Hepatocyte (in vitro differentiated cells): ENCODE measurements at places on chromosomes 2 and 18.

- DNase-seq = no peak
Measured at GRCh38 chr2:147482111-147482895, 362.5 kb upstream of the ACVR2A start.

GRCh38 chr2:241203218-241204009 lies 14.9 kb downstream of the ANO7 start:
- DNase-seq = no peak

DNA sequence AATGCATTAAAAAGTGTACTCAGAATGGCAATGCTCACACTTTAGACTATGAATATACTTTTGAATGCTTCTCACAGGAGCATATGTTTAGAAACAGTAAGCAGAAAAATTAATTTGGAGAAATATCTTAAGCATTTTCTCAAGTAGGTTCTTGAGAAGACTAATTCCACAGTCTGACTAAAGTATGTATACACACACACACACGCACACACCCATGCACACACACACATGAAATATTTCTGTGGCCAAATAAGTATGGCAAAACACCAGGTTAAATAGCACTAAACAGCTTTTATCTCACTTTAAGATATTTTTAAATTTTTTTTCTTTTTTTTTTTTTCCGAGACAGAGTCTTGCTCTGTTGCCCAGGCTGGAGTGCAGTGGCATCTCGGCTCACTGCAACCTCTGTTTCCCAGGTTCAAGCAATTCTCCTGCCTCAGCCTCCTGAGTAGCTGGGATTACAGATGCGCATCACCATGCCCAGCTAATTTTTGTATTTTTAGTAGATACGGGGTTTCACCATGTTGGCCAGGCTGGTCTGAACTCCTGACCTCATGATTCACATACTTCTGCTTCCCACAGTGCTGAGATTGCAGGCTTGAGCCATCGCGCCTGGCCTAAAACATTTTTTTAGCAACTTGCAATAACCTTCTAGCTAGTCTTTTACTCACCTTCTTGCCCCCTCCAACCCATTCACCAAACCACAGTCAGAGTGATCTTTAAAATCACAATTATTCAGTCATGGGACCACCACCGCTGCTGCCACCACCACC lies 67.5 kb upstream of the SCG2 start:
- no peak for DNase-seq

GRCh38 chr2:181308766-181309515 lies 148.2 kb upstream of the ITGA4 start:
- DNase-seq = no peak

DNA sequence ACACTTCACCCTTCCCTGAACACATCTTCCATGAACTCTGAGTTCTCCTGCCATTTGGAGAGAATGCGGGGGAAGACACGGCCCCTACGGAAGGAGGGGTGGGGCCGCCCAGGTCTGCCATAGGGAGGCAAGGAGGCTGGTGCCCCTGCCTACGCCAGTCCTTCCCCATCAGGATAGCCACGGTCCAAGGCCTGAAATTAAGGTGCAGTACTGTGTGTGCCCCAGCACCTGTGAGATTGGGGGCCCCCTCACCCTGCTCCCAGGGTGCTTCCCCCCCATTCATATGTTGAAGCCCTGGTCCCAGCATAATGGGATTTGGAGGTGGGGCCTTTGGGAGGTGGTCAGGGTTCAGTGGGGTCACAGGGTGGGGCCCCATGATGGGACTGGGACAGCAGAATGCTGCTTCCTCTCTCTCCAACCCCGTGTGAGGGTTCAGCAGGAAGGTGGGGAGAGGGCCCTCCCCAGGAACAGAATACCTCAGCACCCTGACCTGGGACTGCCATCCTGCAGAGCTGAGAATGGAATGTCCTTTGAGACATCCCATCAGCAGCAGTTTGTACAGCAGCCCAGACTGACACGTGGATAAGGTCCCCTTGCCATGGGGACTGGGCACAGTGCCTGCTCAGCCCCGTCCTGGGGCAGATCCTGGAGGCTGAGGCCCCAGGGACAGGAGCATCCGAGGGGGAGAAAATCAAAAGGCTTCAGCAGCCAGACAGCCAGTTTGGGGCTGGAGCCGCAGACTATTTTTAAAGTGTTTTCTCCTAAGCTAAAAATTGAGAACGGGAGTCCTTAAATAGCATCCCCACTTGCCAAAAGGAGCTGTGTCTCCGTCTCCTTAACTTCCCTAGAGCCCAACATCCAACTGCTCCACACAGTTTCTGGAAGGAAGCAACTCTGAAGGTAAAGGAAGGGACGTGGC lies 105.1 kb downstream of the NDUFA10 start:
- DNase-seq = no peak

- DNase-seq = no peak
Measured at GRCh38 chr18:35968278-35968880, 4.1 kb upstream of the RMP24 start.

DNA sequence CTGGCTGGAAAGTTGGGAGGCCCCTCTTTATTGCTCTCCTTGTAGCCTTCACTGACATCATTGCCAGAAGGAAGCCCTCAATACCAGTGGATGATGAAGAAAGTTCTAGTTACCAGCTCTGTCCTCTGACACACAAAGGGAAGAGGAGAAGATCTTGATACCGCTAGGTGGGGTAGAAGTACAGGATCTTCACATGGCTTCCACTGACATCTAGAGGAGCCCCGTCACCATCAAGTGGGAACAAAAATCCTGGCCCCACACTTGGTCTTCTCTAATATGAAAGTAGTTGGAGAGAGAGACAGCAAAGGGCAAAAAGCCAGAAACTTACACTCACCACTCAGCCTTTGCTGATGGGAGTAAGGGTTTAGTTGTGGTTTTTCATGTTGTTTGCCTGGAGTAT lies 12.4 kb downstream of the XIRP2 start:
- peak; percentile 39 for DNase-seq

GRCh38 chr2:221961561-221961960 lies 337.2 kb downstream of the PAX3 start:
- DNase-seq = no peak

- DNase-seq = no peak
Measured at GRCh38 chr2:185050804-185051203, 452.5 kb downstream of the ZNF804A start.

- DNase-seq = no peak
Measured at GRCh38 chr18:60984510-60984909, 348.7 kb upstream of the CDH20 start.

DNA sequence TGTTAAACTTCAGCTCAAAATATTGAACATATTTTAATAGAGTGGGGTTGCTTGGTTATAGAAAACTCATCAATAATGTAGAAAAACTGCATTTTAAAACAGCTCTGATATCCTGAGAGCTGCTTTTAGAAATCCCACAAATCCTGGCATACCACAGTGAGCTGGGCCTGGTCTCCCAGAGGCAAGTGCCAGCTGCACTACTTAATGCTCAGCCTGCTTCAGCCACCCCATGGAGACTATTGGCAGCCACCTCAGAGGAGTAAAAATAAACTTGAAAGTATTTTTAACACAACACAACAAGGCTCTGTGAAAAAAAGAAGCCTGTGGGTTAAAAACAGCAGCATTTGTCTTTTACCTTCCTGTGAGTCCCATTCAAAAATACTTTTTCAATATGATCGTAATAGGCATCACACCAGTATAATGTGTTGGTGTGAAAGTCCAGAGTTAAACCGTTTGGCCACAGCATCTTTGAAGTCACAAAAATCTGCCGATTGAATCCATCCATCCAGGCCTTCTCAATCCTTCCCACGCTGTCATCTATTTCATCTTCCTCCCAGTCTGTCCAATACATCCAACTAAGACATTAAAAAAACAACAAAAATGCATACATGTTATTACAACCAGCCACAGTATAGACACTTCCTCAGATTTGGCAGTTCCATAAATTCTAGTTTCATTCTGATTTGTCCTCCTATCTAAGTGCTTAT lies 1115.3 kb downstream of the LRP1B start:
- no peak for DNase-seq

DNA sequence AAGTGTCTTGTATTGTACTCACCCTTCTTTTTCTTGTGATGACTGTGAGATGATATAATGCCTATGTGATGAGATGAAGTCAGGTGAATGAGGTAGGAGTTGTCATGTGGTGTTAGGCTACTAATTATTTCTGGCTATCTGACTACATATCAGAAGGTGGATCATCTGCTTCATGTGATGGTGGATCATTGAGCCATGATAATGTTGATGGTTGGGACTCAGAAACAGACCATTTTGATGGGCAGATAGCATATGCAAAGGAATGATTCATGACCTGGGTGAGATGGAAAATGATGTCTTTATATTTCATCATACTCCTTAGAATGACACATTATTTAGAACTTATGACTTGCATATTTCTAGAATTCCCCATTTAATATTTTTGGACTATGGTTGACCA lies 19.5 kb downstream of the ANKRD30B start:
- DNase-seq = no peak

- no peak for DNase-seq
Measured at GRCh38 chr2:123916531-123916930, 108.6 kb upstream of the CNTNAP5 start.

DNA sequence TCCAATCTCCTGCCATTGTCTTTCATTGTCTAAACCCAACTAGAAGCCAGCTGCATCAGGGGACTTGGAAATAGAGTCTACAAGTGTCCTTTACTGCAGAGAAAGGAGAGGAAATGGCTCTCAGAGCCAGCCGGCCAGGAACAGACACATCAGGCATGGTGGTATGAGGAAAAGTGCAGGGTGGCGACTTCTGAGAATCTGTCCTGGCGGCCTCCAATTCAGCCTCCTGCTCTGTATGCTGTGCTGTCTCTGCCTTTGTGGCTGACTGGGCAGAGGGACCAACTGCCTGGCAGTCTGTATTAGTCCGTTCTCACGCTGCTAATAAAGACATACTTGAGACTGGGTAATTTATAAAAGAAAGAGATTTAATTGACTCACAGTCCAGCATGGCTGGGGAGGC lies 36.8 kb upstream of the AQP4 start:
- DNase-seq = no peak

GRCh38 chr18:70319187-70319586 lies 30.3 kb downstream of the SOCS6 start:
- no peak for DNase-seq

- DNase-seq = no peak
Measured at GRCh38 chr2:160063879-160064612, 1.6 kb upstream of the PLA2R1 start.

DNA sequence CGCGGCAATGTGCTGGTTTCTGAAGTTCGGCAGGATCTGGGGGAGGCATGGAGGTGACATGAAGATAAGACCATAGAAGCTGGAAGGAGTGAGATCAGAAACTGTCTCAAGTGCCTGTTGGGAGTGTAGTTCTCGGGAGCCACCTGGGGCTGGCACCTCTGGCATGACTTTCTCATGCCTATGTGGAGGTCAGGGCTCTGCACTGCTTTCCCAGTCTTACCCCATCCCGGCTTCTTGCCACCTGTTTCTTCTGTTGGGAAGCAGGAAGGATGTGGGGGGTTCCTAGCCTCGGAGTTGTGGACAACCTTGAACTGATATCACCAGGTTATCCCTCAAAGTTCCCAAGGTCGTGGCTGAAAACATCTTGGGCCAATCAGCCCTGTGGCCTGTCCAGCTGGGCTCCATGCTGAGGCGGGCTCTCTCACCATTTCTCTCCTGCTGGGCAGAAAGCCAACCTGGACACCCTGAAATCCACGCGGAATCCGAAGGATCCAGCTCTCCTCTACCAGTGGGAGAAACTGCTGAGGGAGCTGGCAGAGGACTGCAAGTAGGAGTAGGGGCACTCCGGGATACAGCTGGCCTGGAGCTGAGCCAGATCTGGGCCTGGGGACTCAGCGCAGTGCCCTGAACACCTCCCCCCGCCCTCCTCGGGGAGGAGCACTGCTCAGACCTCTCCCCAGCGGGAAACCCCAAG lies 42.5 kb downstream of the FER1L5 start:
- no peak for DNase-seq
